ENCODE measurements at places on chromosomes 6 and 20.

GRCh38 chr6:5275497-5275896, 14.2 kb downstream of the FARS2 start:
- DNase-seq: no peak

GRCh38 chr6:32580593-32580992, 9.1 kb downstream of the HLA-DRB1 start:
- DNase-seq: no peak

- DNase-seq: peak; percentile 92
Observed at GRCh38 chr6:6661684-6662083, 73.2 kb downstream of the LY86 start.

DNA sequence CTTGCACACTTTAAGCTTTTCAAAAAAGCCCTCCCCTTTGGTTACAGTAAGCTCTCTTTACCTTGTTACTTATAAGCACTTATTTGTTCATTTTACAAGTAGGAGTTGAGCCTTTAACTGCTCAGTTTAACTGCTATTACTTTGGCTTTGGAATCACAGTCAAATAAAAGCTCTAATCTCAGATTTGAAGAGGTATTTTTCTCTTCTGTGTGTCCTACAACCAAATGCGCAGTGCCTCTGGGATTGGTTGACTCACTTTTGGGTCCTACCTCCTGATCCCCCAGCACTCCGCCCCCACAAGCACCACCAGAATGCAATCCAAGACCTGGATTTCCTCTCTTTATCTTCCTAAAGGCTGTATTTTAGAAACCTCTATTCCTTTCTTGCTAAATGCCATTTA, 2.5 kb downstream of the NCOA7 start:
- DNase-seq: no peak

- DNase-seq: no peak
Observed at GRCh38 chr6:157087974-157088373, 235.3 kb downstream of the TMEM242 start.

GRCh38 chr6:19150307-19150706, 686.9 kb upstream of the ID4 start:
- DNase-seq: no peak

- no peak for DNase-seq
Observed at GRCh38 chr6:52020945-52021570, 66.4 kb downstream of the PKHD1 start.

GRCh38 chr6:79868098-79868722, 79.1 kb downstream of the ELOVL4 start:
- peak; percentile 42 for DNase-seq

GRCh38 chr6:33029328-33030184, 20.2 kb upstream of the HLA-DOA start:
- no peak for DNase-seq

- no peak for DNase-seq
Observed at GRCh38 chr6:75770844-75771243, 21.8 kb downstream of the MYO6 start.

- no peak for DNase-seq
Observed at GRCh38 chr6:116524236-116524635, 12.8 kb downstream of the CALHM5 start.

DNA sequence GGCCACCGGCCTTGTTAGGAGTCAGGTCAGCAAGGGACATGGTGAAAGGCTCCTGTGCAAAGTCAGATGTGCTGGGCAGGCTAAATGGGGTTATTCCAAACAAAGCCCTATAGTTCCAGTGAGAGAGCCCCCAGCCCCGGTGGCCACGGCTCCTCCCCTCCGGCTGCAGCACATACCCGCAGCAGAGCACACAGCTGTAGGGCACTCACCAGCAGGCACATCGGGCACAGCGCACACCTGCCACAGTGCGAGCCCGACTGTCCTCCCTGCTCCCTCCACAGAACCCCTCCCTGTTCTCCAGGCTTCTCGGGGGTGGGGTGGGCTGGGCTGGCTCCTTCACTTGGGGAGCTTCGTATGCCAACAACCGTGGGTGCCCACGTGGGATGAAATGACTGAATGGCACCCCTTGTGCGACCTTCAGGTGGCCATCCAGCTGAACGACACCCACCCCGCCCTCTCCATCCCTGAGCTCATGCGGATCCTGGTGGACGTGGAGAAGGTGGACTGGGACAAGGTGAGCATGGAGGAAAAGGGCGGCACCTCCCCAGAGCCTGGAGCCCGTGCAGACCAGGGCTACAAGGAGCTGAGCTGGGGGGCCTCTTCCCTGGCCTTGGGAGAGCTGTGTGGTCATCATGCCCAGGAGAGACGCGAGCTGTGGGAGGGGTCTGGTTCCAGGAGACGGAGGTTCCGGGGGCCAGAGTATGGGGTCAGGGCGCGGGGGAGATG, 30.9 kb downstream of the PYGB start:
- DNase-seq: no peak

Data from DMS 273 treated with DMSO at 0.1 percent for 48 hours (cell line).